ENCODE measurements at places on chromosomes 11 and 22. TPM values are rescaled to one million over a fixed set of nuclear protein-coding genes. Genes with fewer than 3 reads are reported as not detected.

KCTD14 gene
- total RNA-seq = 12.8 TPM

DNA sequence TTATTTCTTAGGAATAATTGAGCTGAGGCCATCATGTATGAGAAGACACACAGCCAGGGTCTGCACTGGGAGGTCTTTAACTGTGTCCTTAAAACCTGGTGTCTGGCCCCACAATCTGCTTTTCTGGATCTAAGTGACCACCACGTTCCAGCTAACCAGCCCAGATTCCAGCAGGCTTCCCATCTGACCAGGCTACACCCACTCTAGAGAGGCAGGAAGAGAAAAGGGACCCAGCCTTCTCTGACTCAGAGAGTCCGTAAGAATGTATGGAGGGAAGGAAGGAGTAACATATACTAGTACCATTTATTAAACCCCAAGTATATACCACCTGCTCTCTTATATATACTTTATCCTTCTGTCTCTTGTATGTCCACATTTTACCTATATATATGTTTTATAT, 80.1 kb downstream of the LDLRAD3 start:
- no peak for DNase-seq

GRCh38 chr11:4682623-4683419, 14.8 kb downstream of the OR51E2 start:
- DNase-seq = no peak

CD6 gene
- total RNA-seq = not detected

- peak; percentile 53 for DNase-seq
Measured at GRCh38 chr11:115869780-115870431, 365.7 kb upstream of the CADM1 start.

GRCh38 chr22:26860301-26860700, 202.9 kb downstream of the MIAT start:
- DNase-seq = no peak
